HuH-7.5 (cell line): ENCODE measurements at places on chromosomes 5 and 9.
A peak's percentile ranks its signal among the peaks of the same experiment; 100 is the strongest.

GRCh38 chr5:180802325-180803180 lies at the start of gene MGAT1:
MGAT1 (minus strand) TSS chr5:180802806; CDS start chr5:180792971, 9,835 bp downstream.
- peak; percentile 90 for DNase-seq

DNA sequence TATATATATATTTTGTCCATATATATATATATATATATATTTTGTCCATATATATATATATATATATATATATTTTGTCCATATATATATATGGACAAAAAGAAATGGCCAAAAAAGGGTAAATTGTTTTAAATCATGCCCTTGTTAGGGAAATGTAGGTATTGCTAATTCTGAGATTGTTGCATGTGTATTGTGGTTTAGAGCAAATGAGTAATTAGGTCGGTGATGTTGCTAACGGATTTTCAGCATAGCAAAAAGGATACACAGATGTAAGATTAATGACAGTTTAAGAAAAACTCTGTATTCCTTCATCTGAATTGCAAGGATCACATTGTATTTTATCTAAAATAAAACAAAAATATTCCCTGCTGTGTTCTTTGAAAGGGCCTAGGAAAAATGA lies 40.2 kb downstream of the OSTF1 start:
- no peak for DNase-seq

- DNase-seq, result no peak
Measured at GRCh38 chr5:124457101-124457500, 289.3 kb downstream of the ZNF608 start.

DNA sequence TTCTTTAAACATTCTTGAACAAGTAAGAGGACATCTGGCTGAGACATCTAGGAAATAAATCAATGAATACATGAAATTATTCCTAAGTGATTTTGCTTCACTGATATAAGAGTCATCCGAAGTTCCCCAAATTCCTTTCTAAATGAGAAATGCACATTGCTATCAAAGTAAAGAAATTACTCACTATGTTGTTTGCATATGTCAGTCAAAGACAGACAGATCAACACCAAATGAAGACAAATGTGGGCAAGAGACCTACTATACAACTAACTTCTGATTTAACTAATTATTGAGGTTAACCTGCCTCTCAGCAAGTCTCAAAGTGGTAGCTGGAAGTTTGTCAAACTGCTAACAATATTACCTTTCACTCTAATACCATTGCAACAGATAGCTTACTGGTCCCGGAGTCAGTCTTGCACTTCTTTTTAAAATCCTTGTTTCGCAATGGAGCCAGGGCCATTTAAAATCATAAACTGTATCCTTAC lies 13.2 kb downstream of the TUT7 start:
- DNase-seq, result no peak

DNA sequence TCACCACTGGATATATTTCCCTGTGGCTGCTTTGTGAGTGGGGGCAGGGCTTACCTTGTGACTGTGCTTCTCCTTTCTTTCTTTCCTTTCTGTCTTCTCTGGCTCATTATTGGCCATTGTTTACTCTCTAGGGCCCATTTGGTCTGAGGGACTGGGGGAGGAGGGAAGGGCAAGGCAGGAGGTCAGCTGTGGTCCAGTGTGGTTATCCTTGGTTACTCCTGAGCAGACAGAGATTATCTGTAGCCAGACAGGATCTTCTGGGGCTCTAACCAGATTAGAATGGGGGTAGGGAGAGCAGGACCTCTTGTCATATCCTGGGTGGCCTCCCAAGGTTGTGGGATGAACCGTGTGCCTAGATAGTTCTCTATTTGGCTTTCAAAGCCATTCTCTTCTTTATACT lies 71.2 kb downstream of the ANKRD55 start:
- DNase-seq, result no peak

- DNase-seq, result no peak
Measured at GRCh38 chr9:4147476-4148230, 152.2 kb downstream of the GLIS3 start.

GRCh38 chr9:90861826-90862740 lies 60.5 kb downstream of the SYK start:
- DNase-seq, result no peak

DNA sequence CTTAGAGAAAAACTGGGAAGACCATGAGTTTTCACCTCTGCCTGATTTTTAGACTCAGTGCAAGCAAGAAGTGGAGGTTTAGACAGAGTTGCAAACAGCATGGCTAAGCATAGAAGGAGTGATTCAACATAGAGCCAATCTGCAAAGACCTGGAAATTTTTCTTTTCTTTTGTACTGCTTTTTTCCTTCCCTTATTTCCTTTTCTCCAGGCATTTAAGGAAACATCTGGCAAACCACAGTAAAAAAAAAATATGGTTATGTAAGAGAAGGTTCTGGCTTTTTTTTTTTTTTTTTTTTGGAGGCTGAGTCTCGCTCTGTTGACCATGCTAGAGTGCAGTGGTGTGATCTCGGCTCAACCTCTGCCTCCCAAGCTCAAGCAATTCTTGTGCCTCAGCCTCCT lies 16.6 kb upstream of the DCAF12 start:
- no peak for DNase-seq

DNA sequence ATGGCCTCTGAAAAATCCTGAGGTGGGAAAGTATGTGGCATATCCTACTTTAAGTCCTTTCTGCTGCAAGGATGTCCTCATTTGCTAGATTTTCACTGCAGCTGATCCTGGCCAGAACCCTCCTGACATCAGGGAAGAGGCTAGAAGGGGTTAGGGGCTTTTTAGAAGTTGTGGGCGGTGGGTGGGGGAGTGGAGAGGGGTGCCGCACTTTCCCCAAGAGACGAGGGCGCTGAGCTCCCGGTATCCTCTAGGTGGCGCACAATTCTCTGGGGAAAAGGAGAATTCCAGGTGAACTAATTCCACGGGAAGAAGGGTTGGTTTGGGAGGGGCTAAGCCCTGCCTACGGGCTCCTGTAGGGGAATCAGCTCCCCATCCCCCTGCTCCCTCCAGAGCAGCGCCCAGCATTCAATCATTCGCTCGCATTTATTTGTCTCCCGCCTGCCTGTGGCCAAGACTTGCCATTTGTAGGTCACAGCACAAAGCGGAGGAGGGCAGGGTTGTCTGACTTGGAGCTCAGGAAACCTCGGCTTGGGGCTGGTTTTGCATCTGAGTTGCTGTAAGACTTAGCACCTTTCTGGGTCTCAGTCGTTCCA lies 42.9 kb upstream of the HAND1 start:
- peak; percentile 56 for DNase-seq

DNA sequence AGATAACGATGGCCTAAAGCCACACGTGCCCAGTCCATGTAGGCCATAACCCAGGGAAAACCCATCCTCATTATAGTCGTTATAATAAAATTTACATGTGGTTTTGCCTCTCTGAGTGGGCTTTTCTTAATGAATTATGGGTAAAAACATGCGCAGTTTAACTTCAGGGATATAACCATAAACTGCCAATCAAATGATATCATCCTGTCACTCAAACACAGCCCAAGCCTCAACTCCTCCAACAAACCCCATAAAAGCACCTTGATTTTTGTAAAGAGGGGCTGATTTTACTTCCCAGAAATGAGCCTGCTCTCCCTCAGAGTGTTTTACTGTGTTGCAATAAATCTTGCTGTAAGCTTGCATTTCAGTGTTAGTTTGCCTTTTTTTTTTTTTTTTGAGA lies 15.8 kb upstream of the SETX start:
- DNase-seq, result no peak

DNA sequence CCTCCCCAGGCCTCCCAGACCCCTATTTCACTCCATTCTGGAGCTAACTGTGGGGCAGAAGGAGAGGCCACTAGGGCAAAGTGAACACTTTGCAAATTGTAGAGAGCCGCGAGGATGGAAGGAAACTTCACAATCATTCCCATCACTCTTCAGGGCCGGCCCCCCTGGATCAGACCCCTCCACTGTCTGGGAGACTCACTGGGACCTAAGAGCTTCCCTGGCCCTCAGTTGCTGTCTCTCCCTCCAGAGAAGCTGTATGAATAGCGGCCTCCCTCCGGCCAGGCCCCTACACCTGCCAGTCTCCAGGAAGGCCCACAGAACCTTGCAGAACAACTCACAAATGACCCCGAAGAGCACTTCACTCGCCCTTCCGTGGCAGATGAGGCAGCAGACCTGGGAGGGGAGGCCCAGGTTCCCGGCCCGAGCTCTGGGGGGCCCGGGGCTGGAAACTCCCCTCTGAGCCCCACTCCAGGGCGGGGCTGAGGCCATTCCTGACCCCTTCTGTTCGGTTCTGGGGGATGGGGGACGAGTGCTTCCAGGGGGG lies 141.9 kb upstream of the IER5L start:
- no peak for DNase-seq

DNA sequence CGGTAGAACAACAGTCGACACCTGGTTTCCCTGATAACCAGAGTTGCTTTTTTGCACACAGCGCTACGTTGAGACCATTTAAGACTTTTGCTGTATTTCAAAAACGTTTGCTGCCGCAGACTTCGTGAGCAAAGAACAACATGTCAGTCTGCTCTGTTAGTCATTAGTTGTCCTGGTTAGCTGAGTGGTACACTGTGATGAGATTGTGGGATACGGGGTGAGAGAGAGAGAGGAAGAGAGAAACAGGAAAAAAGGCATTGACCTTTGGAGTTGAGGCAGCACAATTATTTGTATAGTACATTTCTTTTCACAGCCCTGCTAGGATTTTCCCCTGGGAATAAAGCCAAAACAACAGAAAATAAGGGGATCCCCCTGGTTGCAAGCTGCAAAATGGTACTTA lies 306.1 kb upstream of the WWC1 start:
- peak; percentile 24 for DNase-seq

GRCh38 chr9:127928676-127929624 lies 1.6 kb downstream of the PIP5KL1 start:
- no peak for DNase-seq

GRCh38 chr5:1111241-1111726 lies 579 bp downstream of the SLC12A7 start:
- peak; percentile 83 for DNase-seq

GRCh38 chr9:7370381-7370780 lies 429.2 kb downstream of the DMAC1 start:
- no peak for DNase-seq

- no peak for DNase-seq
Measured at GRCh38 chr5:100824635-100825034, 78.4 kb downstream of the ST8SIA4 start.

GRCh38 chr5:17314907-17315471 lies 97.6 kb downstream of the BASP1 start:
- DNase-seq, result no peak
